ENCODE measurements at places on chromosomes 12 and 14.

GRCh38 chr14:76348898-76349297 is 27.0 kb upstream of the ESRRB start:
- peak; percentile 44 for DNase-seq

DNA sequence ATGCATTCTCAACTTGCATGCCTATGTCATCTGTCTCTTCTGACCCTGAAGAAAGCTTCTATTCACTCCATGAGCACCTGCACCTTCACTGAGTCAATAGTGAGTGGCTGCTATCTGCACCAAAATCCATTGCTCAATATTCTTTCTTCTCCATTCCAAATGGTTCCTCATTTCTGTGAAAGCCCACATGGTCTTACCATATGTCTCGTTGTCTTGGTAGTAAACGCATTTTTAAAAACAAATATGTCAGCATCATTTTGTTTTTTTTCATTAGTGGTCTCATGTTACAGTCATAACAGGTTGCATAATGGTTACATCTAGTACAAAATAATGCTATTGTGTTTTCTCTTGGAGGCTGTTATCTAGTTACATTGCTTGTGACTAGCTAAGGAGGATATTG is 106.9 kb upstream of the CPM start:
- no peak for DNase-seq

GRCh38 chr14:47917344-47917954 is 242.0 kb upstream of the MDGA2 start:
- no peak for DNase-seq

DNA sequence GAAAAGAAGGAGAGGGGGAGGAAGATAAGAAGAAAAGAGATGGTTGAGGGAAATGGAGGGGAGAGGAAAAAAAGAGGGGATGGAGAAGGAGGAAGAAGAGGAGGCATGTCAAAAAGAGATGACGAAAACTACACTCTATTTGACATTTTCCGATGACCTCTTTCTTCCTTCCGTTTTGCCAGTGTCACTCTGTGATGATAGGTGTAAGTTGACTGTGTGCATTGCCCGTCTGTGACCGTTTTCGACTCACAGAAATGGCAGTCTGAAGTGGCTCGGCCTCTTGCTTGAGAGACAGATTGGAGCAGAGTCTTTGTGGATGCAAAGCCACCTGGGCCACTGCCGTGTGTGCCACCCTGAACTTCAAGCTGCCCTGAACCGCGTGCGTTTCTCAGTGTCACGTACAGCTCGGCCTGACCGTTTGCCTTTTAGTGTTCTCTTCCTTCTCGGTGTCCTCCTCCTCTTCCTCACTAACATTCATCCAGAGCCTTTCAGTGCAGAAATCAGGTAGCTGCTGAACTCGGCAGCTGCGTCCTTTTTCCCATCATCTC is 32.7 kb downstream of the ELK3 start:
- no peak for DNase-seq

DNA sequence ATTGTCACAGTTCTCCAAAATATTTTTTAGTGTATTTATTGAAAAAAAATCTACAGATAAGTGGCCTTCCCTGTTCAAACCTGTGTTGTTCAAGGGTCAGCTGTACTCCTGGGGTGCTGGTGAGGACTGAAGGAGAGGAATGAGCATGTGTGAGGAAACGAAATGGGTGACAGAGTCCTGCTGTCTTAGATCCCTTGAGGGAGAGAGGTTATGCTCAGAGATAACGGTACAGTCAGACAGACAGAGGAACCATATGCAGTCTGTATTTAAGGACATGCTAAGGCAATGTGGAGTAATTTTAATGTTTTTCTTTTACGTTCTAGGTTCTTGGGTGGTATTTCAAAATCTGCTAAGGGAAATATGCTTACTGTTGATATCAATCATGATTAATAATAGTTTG is 352.9 kb upstream of the RGS6 start:
- DNase-seq: no peak
